Central memory CD8-positive, alpha-beta T cell (primary cell): ENCODE measurements at places on chromosomes 1 and 21.

DNA sequence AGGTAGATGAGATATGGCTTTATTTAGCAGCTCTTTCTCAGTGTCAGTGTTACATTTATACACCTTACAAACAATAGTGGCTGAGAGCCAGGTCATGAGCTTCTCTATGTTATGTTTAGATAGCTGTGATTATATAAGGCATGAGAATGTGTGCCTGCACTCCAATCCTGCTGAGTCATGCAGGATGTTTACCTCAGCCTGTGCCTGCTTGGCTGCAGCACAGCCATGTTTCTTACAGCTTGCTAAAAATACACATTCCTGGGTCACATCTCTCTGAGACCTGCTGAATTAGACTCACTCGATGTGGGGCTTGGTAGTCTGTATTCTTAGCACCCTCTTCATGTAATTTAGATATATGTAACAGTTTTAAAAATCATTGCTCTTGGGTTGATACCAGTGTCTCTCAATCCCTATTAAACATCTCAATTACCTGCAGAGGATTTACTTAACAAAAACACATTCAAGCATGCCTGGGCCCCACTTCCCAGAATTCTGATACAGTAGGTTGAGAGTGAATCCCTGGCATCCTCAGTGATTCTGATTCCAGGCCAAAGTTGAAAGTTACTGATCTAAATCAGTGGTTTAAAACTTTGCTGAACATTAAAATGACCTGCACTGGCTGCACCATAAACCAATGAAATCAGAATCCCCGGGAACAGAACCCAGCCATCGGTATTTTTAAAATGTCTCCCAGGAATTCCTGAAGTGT is 107.5 kb downstream of the GDAP2 start:
- no peaks in the 10 kb centered on the region for H3K36me3 ChIP-seq
- H3K27me3 ChIP-seq: peaks cover 18% of the 10 kb centered on the region
- no peak overlapping the region for H3K4me3 ChIP-seq
- no peak for DNase-seq
- no peaks in the 10 kb centered on the region for H3K4me1 ChIP-seq

DNA sequence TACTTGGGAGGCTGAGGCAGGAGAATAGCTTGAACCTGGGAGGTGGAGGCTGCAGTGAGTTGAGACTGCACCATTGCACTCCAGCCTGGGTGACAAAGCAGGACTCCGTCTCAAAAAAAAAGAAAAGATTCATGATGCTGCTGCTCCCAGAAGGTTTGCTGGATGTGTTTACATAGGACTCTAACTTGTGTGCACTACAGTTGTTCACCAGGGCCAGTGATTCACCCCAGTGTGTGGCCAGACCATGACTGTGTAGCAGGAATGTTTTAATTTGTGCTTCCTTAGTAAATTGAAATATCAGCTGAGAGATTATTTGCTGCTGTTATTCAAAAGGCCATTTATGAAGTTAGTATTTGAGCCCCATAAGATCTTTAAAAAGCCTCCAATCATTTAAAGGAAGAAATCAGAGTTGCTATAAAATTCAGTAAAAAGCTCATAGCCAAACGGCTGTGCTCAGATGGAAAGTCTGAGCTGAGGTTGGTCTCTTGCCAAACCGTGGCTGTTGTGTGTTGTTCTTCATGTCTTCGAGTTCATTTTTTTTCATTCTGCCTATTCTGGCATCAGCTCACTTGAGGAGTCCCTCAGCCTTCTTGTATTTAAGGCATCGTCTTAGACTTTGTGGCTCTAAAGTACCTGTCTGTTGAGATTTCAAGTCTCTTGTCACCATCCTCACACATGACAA is 18.1 kb upstream of the PGD start:
- no peaks in the 10 kb centered on the region for H3K4me1 ChIP-seq
- H3K4me3 ChIP-seq: no peak overlapping the region
- H3K27ac ChIP-seq: no peak overlapping the region
- DNase-seq: no peak

DNA sequence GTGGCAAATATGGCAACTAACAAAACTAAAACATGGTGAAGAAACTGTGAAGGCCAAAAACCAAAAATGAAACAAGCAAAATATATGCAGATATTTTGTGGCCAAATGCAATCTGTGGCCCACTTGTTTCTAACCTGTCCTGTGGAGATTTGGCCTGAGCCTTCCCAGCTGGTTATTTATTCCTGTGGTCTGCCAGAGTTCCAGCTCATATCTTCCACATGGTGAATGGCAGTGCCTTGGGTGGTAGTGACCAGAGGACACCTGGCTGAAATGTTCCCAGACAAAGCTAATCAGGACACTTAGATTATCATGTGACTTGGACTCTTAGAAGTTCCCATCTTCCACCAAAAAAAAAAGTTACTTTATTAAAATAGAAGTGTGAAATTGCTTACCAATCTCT is 39.7 kb downstream of the RNASEL start:
- H3K27ac ChIP-seq: no peak overlapping the region
- no peak for DNase-seq
- H3K36me3 ChIP-seq: peaks cover 2% of the 10 kb centered on the region
- H3K4me1 ChIP-seq: no peaks in the 10 kb centered on the region

DNA sequence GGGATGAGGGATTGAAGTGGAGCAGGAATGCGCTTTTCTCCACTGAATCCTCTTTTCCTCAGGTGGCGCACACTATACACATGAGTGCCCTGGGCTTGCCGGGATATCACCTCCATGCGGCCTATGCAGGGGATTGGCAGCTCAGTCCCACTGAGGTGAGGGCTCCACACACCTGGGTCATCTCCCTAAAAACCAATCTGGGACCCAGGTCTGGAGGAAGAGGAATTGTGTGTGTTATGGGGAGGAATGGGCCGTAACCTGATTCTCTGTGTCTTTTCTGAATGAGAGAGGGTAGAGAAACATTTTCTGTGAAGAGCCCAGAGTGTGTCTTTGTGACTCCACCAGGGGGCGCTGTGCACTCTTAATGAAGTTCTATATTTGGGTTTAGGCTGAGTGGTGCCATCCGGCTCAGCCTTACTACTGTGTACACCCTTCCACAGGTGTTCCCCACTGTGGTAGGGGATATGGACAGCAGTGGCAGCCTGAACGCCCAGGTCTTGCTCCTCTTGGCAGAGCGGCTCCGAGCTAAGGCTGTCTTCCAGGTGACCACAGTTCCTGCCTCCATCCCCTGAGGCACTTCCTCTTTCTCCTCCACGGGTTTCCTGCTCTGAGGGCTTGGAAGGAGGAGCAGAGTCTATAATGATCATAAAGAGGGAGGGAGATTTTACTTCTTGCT is 1.5 kb downstream of the TOMM40L start:
- peaks cover 15% of the 10 kb centered on the region for H3K36me3 ChIP-seq
- H3K4me1 ChIP-seq: peaks cover 38% of the 10 kb centered on the region
- no peaks in the 10 kb centered on the region for H3K27me3 ChIP-seq
- peak overlapping the region; percentile 93 for H3K4me3 ChIP-seq
- peak; percentile 90 for DNase-seq

DNA sequence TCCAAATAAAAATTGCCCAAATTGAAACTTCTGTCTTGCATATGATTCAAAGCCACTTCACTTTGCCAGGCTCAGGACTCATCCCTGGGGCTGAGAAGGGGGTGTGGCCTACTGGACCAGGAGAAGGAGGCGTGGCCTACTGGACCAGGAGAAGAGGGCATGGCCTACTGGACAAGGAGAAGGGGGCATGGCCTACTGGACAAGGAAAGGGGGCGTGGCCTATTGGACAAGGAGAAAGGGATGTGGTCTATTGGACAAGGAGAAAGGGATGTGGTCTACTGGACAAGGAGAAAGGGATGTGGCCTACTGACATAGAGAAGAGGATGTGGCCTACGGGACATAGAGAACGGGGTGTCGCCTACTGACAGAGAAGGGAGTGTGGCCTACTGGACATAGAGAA is 405.3 kb downstream of the RRAGC start:
- no peak overlapping the region for H3K4me3 ChIP-seq
- no peaks in the 10 kb centered on the region for H3K4me1 ChIP-seq
- H3K27me3 ChIP-seq: peaks cover 60% of the 10 kb centered on the region
- no peak overlapping the region for H3K27ac ChIP-seq
- no peaks in the 10 kb centered on the region for H3K36me3 ChIP-seq

DNA sequence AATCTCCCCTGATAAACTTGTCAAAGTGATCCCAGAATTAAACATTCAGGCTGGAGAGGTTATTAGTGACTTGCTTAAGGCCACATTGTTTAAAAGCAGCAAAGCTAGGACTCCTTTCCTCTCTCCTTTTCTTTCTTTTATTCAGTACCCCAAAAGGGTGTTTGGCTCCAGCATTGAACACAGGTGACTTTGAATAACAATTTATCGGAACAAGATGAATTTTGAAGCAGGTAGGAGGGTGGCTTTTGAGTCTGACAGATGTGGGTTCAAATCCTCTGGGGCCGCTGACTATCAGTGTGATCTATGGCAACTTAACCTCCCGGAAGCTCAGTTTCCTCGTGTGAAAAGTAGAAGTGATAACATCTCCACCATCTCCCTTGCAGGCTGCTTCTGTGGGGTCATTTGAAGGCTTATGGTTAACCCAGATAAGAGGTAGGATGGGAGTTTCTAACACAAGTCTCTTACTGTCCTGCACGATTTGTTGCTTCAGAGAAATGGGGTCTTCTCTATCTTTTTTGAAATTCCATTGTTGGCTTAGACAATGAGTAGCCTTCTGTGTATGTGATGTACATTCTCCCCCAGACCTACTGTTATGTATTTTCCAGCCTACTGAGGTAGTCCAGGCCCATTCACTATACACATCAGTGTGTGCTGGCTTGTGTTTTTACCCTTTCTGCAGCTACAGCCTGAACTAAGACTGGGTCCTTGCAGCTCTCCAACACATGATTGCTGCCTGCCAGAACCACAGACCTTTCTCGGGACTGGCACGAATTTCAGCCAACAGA is 29.0 kb downstream of the JUN start:
- H3K36me3 ChIP-seq: no peaks in the 10 kb centered on the region
- H3K4me3 ChIP-seq: peak overlapping the region; percentile 71
- no peak for DNase-seq
- H3K27ac ChIP-seq: no peak overlapping the region
- H3K27me3 ChIP-seq: no peaks in the 10 kb centered on the region
- peaks cover 60% of the 10 kb centered on the region for H3K4me1 ChIP-seq

DNA sequence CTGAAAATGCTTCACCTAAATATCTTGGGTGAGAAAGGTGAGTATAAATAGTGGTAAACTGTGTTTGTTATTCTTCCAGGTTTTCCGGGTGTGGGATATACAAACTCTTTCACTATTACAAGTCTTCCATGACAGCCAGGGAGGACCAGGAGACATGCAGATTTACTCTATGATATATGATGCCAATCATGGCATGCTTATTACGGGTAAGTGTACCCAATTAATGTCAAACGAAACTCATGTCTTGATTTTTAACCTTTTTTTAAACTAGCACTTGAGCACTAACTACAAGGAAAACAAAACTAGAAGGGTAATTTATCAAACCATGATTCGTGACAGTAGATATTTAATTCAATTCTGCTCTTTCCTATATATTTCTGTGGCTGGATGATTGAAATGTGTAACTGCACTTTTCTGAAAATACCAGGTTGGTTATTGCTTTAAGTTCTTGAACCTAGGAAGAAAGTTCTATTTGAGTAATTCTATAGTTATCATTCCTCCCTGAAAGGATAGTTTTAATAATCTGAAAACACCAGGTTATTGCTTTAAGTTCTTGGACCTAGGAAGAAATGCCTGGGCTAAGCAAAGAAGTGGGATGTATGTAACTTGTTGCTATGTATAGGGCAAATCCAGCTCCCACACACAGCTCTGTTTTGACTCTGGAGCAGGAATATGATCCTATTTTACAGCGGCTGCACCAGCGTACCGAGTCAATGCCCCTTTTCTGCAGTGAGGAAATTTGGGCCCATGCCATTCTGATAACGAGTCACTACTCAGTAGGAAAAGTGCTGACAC is 86.4 kb downstream of the WDR64 start:
- no peaks in the 10 kb centered on the region for H3K36me3 ChIP-seq
- peaks cover 25% of the 10 kb centered on the region for H3K27me3 ChIP-seq
- no peak overlapping the region for H3K27ac ChIP-seq
- H3K4me1 ChIP-seq: no peaks in the 10 kb centered on the region

GRCh38 chr1:27225621-27226020 is 8.8 kb upstream of the WDTC1 start:
- H3K4me3 ChIP-seq: no peak overlapping the region
- H3K27ac ChIP-seq: no peak overlapping the region
- no peak for DNase-seq
- no peaks in the 10 kb centered on the region for H3K27me3 ChIP-seq

GRCh38 chr1:181789395-181789794 is 272.1 kb downstream of the ZNF648 start:
- no peaks in the 10 kb centered on the region for H3K36me3 ChIP-seq
- H3K27ac ChIP-seq: no peak overlapping the region
- no peak overlapping the region for H3K4me3 ChIP-seq
- H3K4me1 ChIP-seq: no peaks in the 10 kb centered on the region

DNA sequence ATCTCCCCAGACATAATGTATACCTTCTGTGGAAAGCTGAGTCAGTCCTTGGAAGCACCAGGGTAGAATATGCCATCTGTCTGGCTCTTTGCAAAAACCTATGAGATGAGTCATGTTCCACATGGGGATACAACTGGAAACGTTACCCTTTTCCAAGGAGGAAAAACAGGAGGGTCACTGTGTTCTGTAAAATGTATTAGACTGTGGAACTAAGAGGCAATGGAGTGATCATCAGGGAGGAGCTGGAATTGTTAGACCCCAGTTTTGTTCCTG is 16.1 kb upstream of the PSMD4 start:
- no peak overlapping the region for H3K4me3 ChIP-seq
- no peaks in the 10 kb centered on the region for H3K4me1 ChIP-seq
- no peaks in the 10 kb centered on the region for H3K27me3 ChIP-seq
- no peak for DNase-seq

GRCh38 chr1:35577071-35577998 is 4.2 kb downstream of the TFAP2E start:
- peaks cover 32% of the 10 kb centered on the region for H3K4me1 ChIP-seq
- peak overlapping the region; percentile 88 for H3K27ac ChIP-seq
- H3K27me3 ChIP-seq: no peaks in the 10 kb centered on the region
- H3K4me3 ChIP-seq: peak overlapping the region; percentile 83
- peak; percentile 39 for DNase-seq
- peaks cover 7% of the 10 kb centered on the region for H3K36me3 ChIP-seq

- H3K27me3 ChIP-seq: no peaks in the 10 kb centered on the region
- no peaks in the 10 kb centered on the region for H3K36me3 ChIP-seq
- H3K4me3 ChIP-seq: no peak overlapping the region
- no peak overlapping the region for H3K27ac ChIP-seq
- no peak for DNase-seq
Observed at GRCh38 chr21:19120591-19120990, 717.0 kb upstream of the TMPRSS15 start.

- DNase-seq: no peak
- H3K4me3 ChIP-seq: no peak overlapping the region
- peaks cover 20% of the 10 kb centered on the region for H3K4me1 ChIP-seq
- H3K27me3 ChIP-seq: no peaks in the 10 kb centered on the region
- H3K27ac ChIP-seq: no peak overlapping the region
- no peaks in the 10 kb centered on the region for H3K36me3 ChIP-seq
Observed at GRCh38 chr1:174519844-174520243, 72.1 kb downstream of the GPR52 start.

- no peak overlapping the region for H3K4me3 ChIP-seq
- no peaks in the 10 kb centered on the region for H3K4me1 ChIP-seq
- no peak overlapping the region for H3K27ac ChIP-seq
Observed at GRCh38 chr1:69103705-69104385, 463.9 kb upstream of the LRRC7 start.
